ENCODE measurements at places on chromosomes 5 and 9.

GRCh38 chr5:14263113-14263512 is 120.0 kb downstream of the TRIO start:
- DNase-seq = no peak

GRCh38 chr9:99138424-99139284 is 33.7 kb downstream of the TGFBR1 start:
- DNase-seq = no peak

GRCh38 chr9:123872710-123873109 is 57.2 kb downstream of the DENND1A start:
- DNase-seq = no peak

DNA sequence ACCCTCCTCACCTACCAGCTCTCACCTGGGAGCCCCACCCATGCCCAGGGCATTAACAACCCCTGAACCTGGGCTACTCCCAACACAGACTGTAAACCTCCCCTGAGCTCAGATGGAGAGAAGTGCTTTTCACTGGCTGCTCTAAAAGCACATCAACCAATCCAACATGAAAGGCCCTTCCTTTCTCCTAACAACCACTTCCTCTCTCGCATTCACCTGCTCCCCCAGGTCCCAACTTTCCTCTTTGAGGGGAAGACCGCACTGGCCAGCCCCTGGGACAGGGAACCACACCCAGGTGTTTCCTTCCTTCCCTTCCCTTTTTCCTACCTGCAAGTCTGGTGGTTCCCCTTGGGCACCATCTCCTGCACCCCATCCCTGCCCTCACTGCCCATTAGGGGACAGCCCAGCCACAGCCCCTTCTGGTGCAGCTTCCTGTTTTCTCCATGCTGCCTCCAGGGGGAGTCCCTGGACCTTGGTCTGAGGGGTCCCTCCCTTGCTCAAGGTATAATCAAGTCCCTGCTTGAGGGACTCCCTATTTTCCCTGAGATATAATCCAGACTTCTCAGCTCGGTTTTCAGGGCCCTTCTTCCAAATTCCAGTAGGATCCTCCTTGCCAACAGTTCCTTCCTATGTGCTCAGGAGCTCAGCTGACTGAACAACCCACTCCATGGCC is 30.5 kb upstream of the DAB2IP start:
- DNase-seq = no peak

DNA sequence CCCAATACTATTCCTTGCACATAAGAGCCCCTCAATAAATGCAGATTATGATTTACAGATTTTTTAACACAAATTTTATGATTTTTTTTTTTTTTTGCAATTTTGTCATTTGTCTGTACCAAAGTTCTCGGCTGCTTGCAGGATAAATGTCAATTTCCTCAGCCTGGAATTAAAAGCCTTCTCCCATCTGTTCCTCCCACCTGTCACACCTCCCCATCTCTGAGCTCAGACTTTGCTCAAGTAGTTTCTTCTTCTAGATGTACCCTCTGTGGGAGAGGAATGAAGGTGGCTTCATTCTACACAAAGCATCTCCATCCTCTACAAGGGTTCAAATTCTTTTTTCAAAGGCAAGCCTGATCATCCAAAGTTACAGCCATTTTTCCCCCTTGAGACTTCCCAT is 153.7 kb upstream of the GRAMD2B start:
- no peak for DNase-seq

DNA sequence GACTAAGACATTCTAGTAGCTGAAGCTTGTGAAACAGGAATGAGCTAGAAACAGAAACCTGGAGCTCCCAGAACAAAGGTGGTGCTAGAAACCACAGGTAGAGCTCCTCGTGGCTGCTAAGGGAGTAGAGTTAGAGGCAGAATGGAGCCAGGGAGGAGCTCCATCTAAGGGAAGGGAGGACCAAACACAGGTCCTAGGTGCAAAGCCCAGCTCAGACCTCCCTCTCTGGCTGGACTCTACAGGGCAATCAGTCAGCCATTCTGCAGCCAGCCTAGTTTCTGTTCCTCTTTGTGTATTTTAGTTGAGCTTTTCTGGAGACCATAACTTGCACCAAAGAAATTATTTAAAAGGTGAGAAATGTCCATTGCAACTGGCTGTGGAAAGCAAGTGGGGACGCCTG is 70.4 kb downstream of the CRB2 start:
- DNase-seq = no peak

- no peak for DNase-seq
These were observed 428 bp downstream of the EFNA5 start for GRCh38 chr5:107670087-107670931.

DNA sequence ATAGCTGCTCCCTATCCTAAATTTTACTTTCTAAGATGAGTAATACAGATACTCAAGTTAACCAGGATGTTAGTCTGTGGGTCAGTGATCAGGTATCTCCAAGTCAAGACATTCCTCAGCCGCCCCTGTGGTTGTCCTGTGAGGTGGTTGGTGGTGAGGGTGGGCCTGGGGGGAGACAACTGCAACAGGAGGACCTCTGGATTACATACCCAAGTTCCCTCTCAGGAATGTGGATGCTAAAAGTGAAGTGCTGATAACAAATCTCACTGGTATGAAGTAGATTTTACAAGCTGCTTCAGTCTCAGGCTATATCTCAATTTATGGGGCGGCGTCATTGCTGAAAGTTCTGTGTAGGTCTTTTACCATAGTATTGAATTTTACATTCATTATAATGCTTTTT is 38.3 kb downstream of the SLC1A3 start:
- no peak for DNase-seq

DNA sequence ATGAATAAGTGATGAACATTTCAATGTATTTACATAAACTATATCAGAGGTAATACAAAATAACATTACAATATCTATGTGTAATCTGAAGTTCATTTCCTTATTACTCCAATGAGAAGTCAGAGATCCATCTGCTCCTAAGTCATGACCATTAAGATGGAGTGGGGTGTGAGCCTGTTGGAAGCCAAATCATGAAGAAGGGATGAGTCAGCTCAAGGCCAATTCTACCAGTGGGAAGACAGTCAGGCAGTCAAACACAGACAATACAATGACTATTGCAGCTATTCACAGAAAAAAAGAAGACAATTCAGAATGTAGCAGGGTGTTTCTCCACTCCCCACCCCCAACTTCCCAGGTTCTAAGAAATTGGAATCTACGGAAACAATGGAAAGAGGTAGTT is 155.0 kb downstream of the NFIB start:
- DNase-seq = no peak

DNA sequence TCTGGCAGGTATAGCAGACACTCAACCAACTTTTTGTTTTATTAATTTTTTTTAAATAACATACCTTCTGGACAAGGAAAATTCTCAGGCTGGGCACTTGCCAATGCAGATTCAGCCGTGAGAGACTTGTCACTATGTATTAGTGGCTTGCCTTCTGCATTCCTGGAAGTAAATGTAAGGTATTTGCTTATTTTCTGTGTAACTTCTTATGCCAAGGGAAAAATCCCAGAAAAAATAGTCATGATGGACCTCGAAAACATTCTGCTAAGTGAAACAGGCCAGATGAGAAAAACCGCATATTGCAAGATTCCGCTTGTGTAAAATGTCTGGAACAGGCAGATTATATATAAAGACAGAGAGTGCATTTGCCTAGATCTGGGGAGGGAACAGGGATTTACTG is 260.3 kb upstream of the DAPK1 start:
- DNase-seq = no peak

DNA sequence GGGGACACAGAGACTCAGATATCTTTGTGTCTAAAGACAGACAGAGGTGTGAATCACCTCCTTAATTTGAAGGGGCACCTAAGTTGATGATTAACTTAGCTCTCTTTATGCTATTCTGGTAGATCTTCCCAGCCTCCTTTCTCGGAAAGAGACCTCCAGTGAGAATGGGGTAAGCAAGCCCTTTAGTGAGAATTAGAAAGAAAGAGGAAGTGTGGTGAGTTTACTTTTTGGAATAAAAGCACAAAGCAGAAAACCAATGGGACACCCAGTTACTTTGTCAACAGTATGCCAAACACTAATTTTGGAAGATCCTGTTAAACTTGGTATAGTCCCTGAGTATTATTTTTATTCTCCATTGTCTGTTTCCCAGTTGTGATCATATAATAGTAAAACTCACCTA is 302.8 kb upstream of the RASA1 start:
- no peak for DNase-seq

DNA sequence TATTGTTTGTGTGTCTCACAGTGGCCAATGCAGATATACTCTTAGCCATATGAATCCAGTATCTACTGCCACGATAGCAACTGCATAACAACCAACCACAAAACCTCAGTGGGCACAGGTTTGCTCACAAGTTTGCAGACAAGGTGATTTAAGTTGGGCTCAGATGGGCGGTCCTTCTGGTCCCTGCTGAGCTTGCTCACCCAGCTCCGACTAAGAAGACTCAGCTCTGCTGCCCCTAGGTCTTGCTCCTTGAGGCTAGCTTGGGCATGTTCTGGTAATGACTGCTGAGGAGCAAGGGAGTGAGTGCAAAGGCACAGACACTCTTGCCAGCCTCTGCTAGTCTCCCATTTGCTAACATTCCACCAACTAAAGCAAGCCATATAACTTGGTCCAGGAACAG is 52.6 kb downstream of the MTX3 start:
- DNase-seq = no peak

GRCh38 chr9:113298924-113299770 is 4.0 kb downstream of the RNF183 start:
- no peak for DNase-seq

GRCh38 chr9:8417341-8417740 is 617.8 kb upstream of the DMAC1 start:
- DNase-seq = no peak

DNA sequence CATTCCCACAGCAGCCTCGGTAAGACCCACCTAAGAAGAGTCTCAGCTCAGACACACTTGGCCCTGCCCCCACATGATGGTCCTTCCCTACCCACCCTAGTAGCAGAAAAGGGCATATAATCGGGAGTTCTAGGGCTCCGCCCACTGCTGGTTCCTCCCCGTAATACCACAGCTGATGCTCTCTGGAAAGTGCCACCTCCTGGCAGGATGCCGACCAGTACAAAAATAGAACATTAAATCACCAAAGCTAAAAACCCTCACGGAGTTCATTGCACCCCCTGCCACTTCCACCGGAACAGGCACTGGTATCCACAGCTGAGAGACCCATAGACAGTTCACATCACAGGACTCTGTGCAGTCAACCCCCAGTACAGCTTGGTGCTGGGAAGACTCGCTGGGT is 271.3 kb downstream of the KIAA0825 start:
- no peak for DNase-seq

DNA sequence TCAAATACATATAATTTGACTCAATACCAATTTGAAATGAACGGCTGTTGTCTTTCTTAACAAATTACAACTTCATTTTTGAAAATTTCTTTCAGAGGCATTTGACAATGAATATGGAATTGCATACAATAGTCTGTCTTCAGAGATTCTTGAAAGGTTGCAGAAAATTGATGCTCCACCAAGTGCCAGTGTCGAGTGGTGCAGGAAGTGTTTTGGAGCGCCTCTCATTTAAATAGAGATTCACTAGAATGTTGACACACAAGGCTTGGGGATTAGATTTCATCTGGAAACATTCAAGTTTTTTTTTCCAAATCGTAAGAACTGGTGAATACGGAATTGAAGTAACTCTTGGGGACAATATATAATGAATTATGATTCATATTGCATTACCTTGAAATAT is 8.1 kb downstream of the RPS6 start:
- no peak for DNase-seq

GRCh38 chr5:15472116-15472515 is 27.9 kb upstream of the FBXL7 start:
- no peak for DNase-seq

DNA sequence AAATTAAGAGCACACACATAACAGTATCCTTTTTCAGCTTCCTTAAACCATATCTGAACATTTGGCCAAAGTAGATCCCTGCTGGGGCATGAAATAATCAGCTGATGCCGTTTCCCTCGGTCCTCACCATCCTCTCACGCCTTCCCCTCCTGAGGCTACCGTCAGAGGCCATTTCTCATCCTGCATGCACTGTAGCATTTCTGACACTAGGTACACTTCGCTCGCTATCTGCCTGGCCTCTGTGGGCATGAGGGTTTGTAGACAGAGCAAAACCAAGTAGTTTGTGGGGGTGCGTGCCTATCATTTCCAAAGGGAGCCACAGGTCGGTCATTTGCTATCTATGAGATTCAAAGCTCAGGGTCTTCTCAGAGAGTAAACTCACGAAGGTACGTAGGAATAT is 131.9 kb downstream of the BOD1 start:
- DNase-seq = no peak

DNA sequence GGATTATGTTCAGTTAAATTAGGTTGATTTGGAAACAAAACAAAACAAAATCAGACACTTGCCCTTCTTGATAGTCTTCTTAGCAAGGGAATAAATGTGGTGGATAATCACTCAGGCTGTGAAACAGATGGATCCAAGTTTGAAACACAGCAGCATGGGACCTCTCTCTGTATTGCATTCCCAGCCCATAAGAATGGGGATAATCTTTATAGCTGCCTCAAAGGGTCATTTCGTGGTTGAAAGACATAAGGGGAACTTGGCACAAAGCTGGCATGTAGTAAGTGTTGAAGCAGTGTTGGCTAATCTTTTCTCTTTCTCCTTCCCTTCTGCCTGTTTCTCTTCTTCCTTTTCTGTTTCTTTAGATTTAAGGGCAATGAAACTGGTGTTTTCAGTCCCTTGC is 333.9 kb upstream of the TLE4 start:
- DNase-seq = no peak

DNA sequence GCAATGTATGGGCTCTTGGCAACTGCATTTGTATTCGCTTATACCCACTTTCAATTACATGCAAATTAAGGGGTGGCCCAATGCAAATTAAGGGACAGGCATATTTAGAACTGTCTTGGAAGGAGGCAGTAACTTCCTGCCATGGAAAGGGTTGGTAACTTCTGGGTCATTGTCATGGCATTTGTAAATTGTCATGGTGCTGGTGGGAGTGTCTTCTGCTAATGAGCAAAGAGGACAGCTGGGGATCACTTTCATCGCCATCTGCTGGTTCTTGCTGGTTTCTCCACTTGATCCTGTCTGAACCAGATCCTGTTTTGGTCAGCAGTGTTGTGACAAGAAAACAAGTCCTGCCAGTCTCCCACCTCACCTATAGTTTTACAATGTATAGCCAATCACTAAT is 23.3 kb upstream of the UGT3A2 start:
- DNase-seq = no peak

DNA sequence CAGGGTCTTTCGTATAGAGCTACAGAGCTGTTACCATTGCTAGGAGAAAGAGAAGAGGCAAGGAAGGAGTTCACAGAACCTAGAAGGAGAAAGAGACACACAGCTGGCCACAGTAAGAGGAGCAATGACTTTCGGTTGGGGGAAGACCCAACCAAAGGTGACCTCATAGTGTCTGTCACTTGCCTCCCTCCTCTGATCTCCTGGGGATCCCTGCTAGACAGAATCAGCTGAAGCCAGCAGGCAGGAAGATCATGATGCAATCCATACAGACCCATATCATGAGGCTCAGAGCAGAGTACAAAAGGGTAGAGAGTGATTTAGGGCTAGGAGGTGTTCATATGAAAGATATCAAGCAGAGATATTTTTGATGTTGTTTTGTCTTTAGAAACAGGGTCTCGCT is 26.0 kb upstream of the EPB41L4B start:
- no peak for DNase-seq

GRCh38 chr5:34042321-34042720 is 692 bp downstream of the C1QTNF3 start:
- peak; percentile 2 for DNase-seq

GRCh38 chr5:72379936-72380335 is 59.8 kb downstream of the PTCD2 start:
- no peak for DNase-seq

- no peak for DNase-seq
These were observed 62.5 kb upstream of the CXCL14 start for GRCh38 chr5:135641319-135641718.

GRCh38 chr9:120151806-120152205 is 428.2 kb downstream of the CDK5RAP2 start:
- DNase-seq = no peak

- DNase-seq = peak; percentile 41
These were observed 483 bp upstream of the EIF4EBP3 start for GRCh38 chr5:140546851-140547507.
